ENCODE measurements at places on chromosomes 7 and 10.

DNA sequence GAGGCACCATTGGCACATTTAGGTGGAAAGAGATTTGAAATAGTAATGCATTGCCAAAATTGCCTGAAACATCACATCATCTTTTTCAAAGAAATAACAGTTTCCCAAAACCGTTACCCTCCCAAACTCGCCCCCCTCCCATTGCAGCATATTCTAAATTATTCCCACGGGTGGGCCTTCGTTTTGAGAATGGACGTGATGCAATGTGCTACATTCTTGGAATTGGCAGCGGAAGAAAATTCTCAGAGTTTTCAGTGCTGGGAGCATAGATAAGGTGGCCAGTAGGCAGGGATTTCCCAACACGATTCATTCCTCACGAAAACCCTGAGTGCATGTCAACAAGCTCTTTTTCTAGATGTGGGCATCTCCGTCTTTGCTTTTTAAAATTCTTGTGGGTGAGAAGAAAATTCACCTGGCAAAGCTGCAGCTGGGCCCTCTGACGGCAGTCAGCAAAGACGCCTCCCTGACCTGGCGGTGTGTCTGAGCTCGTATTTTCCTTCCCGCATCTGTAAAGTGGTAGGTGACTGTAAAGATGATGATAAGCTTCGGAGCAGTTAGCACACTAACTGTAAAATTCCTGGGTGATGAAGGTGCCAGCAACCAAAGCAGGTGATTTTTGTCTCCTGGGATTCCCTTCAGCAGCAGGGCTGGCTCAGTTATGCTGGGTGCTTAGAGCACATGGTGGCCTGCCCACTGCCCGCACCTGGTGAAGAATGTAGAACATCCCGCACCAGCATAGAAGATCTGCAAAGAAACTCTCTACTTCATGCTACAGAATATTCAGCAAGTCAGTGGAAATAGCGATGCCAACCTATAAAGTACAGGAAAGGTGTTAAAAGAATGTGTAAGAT lies 141.9 kb upstream of the KLF6 start:
- DNase-seq, result no peak

DNA sequence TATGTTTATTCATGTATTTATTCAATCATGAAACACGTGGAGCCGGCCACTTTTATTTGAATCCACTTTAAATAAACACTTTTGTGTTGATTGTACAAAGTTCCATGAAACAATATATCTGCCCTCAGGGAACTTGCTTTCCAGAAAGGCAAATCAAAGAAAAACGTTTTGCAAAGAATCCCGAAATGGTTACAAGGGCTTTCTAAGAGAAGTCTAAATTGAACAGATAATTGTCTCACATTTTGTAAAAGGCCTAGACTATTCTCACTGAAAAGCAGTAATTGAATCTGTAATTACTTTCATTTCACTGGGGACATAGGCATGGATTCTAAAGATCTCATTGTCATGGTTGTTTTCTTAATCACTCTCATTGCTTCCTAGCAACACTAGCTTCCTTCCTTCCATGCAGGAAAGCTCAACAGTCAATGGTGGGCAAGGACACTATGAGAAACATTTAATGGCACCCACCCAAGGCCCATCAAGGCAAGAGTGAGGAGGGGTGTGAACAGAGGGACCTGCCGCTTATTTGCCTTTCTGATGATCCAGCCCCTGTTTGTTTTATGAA lies 622.4 kb upstream of the C7orf33 start:
- no peak for DNase-seq

DNA sequence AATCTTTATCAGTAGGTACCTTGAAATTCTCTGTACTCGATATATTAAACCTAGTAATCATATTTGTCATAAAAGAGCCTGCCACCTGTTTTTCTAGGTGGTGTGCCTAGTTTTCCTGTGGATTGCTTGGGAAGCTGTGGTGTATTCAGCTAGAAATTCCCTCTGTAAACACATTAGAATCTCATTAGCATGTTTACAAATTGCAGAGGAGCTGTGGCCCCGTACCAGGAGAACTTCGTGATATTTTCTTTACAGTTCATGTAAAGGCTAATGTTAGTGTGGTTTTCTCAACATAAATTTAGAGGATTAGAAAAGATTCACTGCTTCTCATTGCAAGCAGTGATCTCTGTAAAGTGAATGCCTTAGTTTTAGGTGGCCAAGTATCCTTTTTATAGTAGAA lies 144.7 kb downstream of the CCSER2 start:
- DNase-seq, result no peak

DNA sequence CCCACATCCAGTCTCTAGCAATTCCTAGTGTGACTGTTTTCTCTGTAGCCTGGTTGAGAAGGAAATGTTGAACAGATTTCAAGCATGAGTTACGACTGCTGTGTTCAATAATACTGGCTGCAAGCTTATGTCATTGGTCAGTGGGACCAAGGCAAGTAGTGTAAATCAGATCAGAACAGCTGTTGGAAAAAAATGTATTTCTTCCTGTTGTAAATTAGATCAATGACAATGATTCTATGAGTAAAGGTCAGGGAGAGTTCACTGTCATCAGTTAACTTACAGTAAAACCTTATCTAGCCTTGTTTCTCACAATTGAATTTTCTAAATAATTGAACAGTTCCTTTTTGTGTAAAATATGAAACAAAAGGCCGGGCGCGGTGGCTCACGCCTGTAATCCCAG lies 6.7 kb downstream of the OTUD1 start:
- no peak for DNase-seq

DNA sequence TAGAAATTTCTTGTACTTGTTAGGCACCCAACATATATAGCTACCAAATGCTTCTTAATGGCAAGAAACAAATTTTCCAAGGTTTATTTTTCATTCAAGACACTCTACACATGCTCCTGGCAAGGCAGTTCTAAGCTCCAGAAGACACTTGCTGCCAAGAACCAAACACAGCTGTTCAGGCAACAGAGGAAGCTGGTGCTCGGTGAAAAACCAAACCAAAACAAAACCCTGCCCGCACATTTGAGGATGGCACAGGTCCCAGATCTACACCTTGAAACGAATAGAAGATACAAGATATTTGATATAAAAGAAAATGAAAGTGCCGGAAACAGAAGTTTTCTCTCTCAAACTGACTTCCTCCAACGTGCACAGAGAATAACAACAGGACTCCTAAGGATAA lies 4.9 kb upstream of the DNTT start:
- DNase-seq, result no peak

GRCh38 chr7:75599244-75599781 lies 107.2 kb downstream of the SPDYE5 start:
- DNase-seq, result no peak

DNA sequence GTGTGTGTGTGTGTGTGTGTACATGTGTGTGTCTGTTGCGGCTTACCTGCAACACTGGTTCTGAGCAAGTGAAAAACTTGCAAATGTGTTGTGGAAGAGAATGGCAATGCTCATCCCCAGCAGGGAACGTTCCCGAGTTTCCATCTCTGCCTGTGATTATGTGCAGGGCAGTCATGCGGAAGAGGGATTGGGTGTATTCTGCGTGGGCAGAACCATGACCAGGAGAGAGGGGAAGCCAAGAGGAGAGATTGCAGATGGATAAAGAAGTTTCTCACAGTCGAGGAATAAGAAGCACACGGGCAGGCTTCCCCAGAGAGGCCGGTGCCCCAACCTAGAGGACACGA lies 99.9 kb downstream of the CTBP2 start:
- no peak for DNase-seq

DNA sequence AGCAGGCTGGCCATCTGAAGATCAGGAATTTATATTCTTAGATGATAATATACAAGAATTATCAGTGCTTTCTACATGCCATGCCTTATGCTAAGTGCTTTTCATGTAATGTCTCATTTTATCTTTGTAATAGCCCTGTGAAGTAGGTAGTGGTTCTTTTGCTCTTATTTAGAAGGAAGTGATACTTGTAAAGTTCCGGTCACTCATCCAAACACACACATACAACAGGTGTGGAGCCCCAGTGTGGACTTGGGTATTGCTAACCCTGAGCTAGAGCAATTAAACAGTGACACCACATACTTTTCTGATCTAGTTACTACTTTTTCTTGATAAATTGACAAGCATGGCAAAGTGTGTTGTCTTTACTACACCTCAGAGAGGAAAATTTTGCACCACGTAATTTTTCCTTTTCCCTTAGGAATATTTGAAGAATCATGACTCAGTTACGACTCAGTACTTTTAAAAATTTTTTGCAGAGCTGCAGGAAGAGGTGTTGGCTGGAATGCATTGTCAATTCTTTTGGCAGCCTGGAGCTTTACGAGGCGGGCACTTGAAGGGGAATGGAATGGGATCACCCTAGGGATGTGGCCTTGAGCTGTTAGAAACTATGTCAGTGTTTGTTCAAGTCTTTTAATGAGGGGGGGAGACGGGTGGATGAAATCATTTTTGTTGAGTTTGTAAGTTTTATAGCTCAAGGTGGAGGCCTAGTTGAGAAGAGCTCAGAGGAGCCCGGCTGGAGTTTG lies 212.5 kb upstream of the CELF2 start:
- DNase-seq, result no peak
